NB4 (cell line): ENCODE measurements at places on chromosomes 5 and 9.
A peak's percentile ranks its signal among the peaks of the same experiment; 100 is the strongest.

DNA sequence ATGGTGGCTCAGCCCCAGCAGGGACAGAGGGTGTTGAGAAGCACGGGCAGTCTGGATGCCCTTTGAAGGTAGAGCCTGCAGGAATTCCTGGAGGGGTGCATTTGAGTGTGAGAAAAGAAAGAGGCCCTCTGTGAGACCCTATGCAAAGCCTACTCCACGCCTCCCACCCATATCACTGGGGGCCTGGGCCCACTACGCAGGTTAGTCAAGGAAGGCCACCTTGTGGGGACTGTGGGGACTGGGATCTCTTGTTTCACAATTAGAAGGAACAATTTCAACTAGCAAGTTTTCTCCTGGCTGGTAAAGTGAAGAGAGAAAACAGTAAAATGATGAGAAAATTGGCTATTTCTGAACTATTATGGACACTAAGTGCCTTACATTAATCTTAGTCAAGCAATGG, 486.2 kb upstream of the DAP start:
- DNase-seq: no peak

GRCh38 chr9:89458768-89459496, 39.0 kb downstream of the SEMA4D start:
- DNase-seq: no peak

DNA sequence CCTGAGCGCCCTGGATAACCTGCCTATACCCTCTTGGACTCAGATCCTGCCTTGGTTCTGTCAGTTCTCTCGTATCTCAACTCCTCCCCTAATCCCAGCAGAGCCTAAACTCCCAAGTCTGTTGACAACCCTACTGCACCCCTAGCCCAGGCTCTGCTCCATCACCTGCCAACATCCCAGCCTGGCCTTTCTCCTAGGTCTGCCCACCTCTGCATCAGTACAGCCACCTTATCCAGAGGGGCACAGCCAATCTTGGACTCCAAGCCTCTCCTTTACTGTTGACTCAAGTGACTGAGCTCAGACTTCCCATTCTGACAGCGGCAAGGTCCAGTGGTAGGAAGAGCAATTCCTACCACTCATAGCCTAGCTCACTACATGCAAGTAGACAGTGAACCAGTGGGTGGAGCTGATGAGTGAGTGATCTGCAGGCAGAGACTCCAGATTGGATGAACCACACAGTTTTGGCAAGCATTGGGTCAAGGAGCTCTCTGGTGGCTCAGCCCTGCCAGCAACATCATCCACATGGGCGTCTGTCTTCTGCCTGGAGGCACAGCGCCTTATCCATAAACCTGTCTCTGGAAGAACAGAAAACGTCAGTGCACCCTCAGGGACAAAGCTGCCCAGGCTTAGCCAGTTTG, 26.5 kb downstream of the TRMO start:
- peak; percentile 53 for DNase-seq

DNA sequence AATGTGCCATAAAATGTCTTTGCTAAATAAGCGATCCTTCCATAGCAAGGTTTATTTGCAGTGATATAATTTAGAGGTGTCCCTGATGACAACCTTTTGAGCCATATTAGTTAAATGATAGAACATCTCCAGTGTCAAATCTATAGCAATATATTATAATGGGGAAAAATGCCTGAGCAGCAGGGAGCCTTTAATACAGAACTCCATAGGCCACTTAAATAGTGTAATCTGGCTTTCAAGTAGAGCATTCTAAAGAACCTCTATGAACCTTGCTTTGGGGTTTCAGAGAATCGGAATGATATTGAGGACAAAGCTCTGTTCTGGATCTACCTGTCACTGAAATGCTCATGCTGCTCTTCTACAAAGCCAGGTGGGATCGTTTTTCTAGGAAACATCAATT, 96.7 kb upstream of the MEF2C start:
- no peak for DNase-seq

GRCh38 chr5:93384026-93384425, 197.0 kb downstream of the NR2F1-AS1 start:
- DNase-seq: no peak

GRCh38 chr5:107472620-107473064, 198.1 kb downstream of the EFNA5 start:
- no peak for DNase-seq

DNA sequence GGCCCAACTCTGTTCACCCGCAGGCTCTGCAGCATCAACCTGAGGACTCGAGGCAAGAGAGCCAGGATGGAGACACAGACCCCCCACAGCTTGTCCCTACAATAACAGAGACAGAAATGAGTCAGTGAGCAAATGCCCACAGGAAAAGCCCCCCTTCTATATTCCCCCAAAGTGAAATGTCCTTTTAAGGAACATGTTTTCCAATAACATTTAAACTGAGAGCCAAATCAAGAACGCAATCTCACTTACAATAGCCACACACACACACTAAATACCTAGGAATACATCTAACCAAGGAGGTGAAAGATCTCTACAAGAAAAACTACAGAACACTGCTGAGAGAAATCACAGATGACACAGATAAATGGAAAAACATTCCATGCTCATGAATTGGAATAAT, 49.0 kb downstream of the TEX10 start:
- DNase-seq: no peak

GRCh38 chr5:60447488-60447920, 252.5 kb downstream of the DEPDC1B start:
- no peak for DNase-seq

DNA sequence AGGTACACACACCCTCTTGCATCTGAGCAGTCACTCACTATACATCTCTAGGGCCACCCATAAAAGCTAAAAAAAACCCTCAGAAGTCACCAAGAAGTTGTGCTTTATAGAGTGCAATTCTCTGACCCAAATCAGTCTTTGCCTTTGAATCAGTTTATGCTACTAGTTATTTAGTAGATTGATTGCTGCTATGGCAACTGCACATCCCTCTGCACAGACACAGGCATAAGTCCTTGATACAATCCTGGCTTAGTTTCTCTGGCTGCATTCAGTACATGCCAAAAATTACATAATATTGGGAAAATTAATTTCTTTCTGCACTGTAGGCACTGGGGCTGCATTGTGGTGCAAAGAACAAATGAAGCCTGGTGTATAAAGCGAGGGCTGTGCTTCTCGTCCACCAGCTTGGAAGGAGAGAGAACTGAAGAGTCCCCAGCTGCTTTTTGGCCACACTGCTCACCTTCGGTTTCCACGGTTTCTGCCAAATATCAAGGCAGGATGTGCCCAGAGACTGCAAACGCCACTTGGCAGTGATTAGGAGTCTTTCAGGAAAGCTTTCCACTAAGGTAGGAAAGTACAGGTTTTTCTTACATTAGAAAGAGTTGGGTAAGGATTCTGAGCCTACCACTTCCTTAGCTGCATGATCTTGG, 258.4 kb downstream of the ELAVL2 start:
- no peak for DNase-seq

DNA sequence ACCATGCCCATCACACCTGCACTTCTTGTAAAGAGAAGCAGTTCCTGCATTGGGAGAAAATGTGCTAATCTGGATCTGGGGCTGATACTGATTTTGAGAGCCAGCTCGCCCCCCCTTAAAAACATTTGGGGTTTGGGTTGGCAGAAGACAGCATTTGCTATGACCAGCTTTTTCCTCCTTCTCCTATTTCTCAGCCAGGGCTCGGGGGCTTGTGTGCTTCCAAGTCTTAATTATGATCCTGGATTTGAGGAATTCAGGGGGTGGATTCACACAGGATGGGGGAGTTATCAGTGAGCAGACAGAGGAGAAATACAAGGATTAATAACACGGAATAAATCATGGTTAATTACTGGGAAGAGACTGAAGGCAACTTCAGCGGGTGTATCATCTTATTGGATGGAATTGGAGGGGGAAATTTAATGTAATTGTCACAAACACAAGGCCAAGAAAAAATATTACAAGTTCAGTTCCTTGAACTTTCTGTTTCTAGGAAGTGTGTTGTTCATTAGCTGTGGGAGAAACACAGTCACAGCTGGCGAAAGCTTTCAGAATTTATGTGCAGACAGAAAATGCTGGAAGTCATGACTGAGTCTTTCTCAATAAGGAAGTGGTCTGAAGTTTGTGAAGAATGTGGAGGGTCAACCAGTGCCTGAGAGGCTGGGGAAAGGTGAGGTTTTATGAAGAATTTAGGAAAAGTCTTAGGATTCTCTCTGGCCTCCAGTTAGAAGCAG, 15.3 kb downstream of the C9orf152 start:
- DNase-seq: peak; percentile 57

DNA sequence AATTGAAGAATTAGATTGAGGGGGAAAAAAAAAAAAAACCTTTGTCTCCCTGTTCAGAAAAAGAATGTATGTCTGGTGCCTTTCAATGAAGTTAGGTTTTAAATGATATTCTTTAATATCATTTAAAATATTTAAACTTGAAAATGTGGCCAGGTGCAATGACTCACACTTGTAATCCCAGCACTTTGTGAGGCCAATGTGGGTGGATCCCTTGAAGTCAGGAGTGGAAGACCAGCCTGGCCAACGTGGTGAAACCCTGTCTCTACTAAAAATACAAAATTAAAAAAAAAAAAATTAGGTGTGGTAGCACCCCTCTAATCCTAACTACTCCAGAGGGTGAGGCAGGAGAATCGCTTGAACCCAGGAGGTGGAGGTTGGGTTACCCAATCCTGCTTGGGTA, 111.1 kb upstream of the RASA1 start:
- DNase-seq: no peak

- no peak for DNase-seq
Measured at GRCh38 chr5:126917918-126918614, 112.3 kb downstream of the MARCHF3 start.

DNA sequence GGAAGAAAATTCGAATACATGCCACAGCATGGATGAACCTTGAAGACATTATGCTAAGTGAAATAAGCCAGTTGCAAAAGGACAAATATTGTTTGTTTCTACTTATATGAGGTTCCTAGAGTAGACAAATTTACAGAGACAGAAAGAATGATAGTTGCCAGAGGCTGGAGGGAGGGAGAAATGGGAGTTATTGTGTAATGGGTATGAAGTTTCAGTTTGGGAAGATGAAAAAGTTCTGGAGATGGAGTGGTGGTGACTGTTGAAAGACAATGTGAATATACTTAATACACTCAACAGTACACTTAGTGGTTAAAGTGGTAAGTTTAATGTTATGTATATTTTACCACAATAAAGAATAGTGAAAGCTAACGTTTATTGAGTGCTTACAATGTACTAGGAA, 99.6 kb upstream of the SLC44A1 start:
- DNase-seq: no peak

DNA sequence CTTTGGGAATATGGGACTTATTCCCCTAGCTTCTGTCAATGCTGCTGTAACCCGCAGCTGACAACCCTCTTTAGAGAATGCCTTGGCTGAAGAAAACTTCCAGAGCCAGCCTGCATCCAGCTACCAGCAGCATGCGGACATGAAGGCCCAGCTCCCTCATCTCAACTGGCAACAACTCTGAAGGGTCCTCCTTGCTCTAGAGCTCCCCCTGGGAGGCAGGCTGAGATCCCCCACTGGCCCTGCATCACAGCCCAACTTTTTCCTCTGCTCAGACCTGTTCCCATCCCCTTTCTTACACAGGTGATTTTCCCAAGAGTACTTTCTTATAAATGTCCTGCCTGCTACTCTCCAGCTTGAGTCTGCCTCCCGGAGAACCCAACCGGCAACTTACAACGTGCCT, 18.7 kb upstream of the WNT8A start:
- DNase-seq: peak; percentile 24

DNA sequence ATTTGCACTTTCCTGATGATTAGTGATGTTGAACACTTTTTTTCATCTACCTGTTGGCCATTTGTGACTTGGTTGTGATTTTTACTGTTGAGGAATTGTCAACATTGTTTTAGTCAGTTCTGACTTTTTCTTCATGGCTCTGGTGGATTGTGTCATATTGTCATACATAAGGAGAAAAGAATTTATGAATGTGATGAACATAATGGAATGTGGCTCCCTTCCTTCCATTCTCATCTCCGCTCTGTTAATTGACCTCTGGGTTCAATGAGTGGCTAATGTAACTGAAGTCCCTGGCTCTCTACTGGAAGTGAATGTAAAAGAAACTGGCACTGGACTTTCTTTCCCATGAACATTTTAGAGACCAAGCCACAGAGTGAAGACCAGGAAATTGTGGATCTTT, 49.2 kb downstream of the KIAA1958 start:
- DNase-seq: no peak

- DNase-seq: no peak
Measured at GRCh38 chr5:16321284-16321683, 141.7 kb upstream of the MARCHF11 start.

DNA sequence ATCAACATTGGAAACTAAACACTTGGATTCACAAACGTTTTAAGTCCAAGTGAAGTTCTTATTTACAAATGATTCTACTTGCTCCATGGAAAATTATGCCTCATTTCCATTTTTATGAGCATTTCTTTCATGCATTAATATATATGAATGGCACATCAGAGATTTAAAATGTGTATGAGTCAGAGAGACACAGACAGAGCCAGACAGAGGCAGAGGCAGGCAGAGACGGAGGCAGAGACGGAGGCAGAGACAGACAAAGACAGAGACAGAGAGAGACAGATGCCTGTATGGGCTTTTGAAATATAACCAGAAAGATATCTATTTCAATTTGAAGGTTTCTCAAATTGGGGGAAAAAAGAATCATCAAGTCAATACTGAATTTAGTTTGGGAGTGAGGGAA, 649.0 kb downstream of the PTPRD start:
- DNase-seq: no peak

DNA sequence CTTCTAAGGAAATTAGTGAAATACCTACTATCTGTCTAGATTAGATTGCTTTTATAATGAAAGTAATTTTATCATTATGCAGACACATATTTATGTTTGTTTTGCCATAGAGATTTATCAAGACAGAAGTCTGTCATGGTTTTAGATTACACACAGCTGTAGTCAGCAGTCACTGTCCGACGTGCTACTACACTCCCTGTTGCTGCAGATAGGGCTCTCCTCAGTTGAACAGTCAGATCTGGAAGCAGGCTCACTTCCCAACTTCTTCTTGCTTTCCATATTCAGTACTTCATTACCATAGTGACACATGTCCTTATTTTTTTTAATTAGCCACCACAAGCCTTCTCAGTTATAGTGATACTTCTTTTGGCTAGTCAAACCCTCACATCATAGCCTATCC, 329.9 kb upstream of the ITGA1 start:
- DNase-seq: no peak

DNA sequence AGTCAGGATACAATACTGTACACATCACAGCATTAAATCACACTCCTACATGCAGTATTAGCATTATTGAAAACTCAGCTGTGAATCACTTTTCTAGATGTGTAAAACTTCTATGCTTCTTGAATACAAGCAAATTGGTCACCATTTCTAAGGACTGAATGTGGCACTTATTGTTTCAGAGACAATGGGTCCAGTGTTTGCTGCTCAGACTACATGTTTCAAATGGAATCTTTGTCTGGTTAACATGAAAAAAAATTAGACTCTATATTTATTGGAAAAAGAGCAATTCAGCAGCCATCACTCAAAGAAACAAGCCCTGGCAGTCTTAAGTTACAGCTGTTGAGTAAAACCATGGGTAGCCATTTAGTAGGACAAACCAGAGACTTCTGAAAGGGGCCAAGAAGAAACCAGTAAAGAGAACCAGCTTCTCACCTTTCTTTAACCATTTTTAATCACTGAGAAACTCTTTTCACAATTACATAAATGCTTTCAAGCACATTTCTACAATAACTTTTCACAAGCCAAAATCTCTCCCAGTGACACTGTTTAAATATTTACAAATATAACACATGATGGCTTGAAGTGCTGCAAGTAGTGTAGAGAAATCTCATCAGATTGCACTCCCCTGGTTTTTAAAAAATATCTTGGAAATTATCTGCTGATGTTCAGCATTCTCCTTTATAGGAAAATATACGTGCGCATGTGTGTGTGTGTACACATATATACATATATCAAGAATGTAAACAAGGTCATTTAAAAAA, 35.2 kb downstream of the OR2K2 start:
- no peak for DNase-seq

GRCh38 chr5:106380736-106381135, 1290.0 kb downstream of the EFNA5 start:
- no peak for DNase-seq
